ENCODE measurements at places on chromosomes 7 and 10.

DNA sequence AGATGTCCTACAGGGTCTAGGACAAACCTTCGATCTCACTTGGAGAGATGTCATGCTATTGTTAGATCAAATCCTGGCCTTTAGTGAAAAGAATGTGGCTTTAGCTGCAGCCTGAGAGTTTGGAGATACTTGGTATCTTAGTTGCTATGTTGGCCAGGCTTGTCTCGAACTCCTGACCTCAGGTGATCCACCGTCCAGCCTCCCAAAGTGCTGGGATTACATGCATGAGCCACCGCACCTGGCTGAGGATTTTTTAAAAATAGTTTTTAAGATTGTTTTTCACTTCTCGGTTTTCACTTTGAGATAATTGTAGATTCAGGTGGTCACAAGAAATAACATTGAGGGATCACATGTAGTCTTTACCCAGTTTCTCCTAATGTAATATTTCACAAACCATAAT, 738.3 kb upstream of the POM121L12 start:
- DNase-seq = no peak

DNA sequence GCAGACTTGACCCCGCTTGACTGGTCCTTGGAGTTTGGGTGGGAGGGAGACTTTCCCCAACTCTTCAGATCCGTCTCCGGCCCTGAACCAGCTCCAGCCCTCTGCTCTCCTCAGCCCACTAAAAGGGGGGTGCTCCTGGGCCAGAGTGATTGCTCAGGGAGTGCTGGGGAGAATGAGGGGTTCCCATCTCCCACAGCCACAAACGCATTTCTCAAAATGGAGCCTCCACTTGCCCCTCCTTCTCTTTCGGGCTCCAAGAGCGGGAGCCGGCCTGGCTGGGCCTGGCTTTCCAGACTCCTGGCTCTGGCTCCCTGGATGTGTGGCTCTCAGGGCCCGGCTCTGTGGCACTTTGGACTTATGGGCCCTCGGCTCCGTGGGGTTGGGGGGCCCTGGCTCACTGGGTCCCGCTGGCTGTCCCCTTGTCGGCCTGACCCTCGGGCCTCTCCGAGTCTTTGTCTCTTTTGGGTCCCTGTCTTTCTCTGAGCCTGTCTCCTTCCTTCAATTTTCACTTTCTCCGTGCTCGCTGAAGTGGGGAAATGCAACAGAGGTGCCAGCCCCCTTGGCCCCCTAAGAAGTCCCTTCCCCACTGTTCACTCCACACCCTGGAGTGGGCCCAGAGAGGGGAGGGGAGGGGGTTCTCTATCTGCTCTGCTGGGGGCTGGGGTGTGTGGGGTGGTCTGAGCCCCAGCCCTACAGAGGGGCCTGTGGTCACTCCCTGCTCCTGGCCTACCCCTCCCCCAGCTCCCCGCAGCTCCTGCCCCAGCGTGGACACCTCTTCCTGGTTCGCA, 713 bp downstream of the LZTS2 start:
- DNase-seq = no peak

GRCh38 chr7:11473220-11473619, 358.8 kb downstream of the THSD7A start:
- no peak for DNase-seq

DNA sequence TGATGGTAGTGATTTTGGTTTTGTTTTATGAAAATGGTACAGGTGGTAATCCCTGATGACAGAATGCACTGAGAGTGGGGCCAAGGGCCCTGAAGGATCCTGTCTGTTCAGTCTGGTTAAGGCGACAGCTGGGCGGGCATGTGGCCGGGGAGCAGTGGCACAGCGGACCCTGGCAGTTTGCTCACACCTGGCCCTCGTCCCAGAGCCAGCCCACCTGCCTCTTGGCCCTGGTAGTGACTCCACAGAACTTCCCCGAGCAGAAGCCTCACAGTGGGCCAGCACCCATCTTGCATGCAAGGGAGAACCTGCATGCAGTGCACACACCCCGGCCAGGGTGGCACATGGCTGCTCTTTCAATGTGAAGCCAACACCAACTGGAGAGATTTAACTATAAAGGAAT, 82.8 kb downstream of the ALOX5 start:
- no peak for DNase-seq

DNA sequence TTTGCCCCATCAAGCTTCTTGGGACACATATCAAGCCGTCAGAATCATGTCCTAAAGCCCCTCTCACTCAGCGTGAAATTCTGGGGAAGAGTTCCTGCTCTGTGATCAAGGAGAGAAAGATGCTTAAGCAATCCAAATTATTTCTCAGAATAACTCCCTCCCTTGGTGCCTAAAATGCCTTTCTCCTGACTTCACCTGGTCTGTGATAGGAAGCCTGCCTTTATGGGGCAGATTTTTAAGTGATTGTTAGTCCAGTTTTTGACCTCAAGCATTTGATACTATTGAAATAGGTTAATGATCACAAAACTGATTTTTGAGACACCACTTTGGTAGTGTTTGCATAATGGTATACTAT, 76.4 kb upstream of the MAGI2 start:
- no peak for DNase-seq

- no peak for DNase-seq
Measured at GRCh38 chr10:75508814-75509306, 77.4 kb downstream of the LRMDA start.

GRCh38 chr7:115449689-115450088, 527.8 kb downstream of the MDFIC start:
- DNase-seq = no peak

DNA sequence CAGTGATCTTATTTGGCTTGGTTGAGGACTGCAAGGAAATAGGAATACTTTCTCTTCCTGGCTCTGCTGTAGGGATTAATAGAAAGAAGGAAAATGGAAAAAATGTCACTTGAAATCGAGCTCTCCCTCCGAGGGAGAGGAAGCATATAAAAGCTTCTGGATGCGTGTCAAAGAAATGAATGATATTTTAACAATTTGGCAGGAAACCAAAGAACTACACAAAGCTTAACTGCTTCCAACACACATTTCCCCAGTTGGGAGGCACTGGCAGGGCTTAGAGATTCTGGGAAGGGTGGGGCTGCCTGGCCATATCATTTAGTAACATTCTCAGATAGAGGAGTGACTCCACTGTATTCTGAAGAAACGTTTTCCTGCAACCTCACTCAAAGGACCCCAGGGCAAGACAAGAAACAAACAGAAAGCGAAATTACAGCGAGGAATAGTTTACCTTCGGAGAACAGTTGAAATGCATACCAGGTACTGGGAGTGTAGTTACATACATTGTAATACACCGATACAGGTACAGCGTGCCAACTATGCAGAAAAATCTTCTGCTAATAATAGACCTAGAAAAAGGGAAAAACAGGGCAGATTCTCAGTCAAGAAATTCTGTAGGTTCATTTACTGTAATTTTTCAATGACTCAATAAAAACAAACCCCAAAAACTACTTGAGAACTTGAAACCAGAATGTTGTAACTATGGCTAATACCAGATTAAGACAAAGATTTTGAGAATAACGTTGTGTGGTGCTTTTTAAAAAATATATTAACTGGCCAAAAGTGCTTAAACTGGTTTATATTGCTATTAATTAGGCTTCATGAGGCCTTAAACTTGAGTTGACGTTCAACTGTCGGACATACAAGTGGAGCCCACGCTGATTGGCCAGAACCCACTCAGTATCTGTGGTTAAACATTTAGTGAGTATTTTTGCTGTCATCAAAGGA, 75.7 kb upstream of the ASAH2 start:
- no peak for DNase-seq

DNA sequence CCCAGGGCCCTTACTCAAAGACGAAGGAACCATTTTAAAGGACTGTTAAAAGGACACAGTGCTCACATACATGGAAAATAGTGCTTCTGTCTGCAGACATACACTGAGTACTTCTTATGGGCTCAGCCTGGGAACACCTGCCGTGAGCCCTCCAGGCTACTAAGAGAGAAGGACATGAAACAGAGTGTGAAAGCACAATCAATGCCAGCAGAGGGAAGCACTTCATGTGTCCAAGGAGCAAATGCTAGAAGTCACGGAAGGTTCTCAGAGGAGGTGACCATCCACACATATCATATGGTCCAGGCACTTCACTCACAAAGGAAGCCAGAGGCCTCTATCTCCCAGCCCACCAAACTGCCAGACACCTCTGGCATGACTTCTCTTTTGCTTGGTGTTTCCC, 15.5 kb downstream of the ELMO1 start:
- no peak for DNase-seq

DNA sequence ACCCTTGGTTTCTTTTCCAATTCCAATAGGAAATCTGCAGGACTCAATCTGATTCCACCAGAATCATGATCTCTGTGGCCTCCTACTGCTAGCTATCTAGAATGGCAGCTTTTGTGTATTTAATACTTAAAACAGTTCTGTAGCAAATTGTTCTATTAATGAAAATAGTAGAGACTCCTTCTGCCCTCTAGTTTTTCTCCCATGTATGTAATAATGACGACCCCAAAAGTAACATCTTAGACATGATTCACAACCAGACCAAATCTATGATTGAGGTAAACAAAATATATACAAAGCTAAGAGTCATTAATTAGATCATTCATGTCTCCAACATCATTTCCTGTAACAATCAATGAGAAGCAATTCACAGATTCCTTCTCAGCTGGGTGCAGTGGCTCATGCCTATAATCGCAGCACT, 259.1 kb upstream of the MKLN1 start:
- DNase-seq = no peak

GRCh38 chr10:5587151-5588079, 62.7 kb downstream of the CALML3 start:
- no peak for DNase-seq

DNA sequence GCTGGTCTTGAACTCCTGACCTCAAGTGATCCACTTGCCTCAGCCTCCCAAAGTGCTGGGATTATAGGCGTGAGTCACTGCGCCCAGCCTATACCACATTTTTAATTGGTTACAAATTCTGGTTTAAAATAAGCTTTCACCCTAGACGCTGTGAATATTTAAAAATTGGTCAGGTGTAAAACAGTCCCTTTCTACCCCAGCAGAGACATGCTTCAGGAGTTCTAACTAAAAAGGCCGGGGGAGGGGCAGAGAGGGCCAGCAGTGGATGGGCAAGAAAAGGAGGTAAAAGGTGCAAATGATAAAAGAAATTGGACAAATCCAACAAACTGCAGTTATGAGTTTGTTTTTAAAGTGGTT, 70.0 kb downstream of the WAPL start:
- DNase-seq = no peak

DNA sequence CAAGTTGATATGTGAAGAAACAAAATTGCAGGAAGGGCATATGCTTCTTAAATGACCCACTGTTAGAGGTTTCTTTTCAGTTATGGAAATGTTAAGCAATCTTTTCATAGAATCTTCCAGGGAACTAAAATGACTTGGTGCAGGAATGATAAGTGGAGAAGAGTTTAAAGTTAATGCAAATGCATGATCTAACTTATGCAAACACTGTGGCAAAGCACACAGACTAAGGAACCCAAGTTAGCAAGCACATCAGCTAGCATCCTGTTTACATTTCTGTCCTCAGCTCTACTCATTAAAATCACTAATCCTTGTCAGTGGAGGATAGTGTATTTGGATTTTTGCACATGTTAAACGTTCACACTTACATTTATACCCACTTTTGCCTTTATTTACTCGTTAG, 9.3 kb downstream of the CLCN1 start:
- DNase-seq = no peak

DNA sequence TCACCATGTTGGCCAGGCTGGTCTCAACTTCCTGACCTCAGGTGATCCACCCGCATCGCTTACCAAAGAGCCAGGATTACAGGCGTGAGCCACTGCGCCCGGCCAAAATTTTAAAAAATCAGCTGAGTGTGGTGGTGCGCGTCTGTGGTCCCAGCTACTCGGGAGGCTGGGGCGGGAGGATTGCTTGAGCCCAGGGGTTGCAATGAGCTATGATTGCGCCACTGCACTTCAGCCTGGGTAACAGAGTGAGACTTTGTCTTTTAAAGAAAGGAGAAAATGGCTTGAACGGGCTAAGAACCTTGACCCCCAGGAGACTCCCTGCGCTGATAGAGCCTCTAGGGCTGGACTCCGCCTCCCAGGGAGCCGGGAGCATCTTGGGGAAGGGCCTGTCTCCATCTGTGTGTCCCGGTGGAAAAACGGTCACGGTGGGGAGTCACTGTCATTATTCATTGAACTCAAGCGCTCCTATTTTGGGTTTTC, 760 bp upstream of the KCTD7 start:
- no peak for DNase-seq

DNA sequence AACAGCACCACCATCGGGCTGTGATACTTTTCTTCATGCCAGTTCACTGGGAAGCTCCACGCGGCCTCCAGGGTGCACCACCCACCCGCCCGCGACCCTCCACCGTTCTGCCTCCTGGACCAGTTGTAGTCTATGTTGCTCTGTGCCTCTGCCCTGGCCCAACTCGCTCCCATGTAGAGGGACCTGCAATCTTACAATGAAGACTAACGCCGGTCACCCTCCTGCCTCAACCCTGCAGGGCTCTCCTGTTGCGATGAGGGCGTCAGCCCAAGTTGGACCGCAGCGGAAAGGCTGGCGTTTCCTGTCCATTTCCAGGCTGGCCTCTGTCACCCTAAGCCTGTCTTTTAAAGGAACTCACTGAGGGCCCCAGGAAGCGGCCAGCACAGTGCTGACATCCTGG, 34.9 kb downstream of the IL15RA start:
- no peak for DNase-seq

- no peak for DNase-seq
Measured at GRCh38 chr10:117805139-117805538, 241.6 kb downstream of the RAB11FIP2 start.

DNA sequence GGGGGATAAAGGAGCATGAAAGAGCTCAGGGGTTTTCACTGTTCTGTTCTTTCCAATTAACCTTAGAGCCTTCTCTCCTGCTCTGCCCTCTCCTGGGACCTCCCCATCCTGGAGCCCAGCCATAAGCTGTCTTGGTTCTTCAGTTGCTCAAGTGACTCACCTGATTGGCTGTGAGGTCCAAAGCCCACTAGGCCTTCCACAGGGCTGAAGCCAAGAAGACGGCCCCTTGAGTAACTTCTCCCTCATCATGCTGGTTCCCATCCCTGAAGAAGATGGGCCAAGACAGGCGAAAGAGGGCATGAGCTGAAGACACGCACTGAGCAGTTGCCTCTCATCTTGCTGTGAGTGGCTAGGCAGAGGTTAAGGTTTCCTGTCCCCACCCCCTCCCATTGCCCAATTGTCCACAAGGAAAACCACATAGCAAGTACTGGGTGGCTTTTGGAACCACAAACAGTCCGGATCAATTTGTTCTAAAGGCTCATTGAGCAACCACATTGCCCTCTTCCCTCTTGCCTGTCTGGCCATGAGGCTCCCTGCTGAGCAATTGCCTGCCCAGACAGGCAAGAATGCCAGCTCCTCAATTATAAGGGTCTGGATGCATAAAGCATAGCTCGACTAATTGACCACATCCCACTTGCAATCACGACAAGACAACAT, 43.9 kb upstream of the GPAM start:
- DNase-seq = no peak

- no peak for DNase-seq
Measured at GRCh38 chr7:135665042-135665441, 2.7 kb downstream of the STMP1 start.

DNA sequence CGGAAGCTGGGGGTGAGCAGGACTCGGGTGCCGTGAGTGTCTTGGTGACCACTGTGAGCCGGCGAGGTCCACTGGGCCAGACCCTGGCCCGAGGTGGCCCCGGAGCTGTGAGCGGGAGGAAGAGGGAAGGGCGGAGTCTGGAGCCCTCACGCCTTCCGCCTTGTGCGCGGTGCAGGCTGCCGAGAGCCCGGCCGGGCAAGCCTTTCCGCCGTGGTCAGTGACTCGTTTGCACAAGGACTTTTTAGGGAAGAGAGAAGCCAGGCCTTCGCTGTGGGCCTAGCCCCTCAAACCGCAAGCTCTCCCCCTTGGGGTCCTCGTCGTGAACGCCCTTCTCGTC, 40.9 kb upstream of the ZNF32 start:
- DNase-seq = no peak
